NCI-H446 treated with DMSO at 0.1 percent for 48 hours (cell line): ENCODE measurements at places on chromosomes 6 and 20.

GRCh38 chr6:122640366-122640765 lies 30.2 kb downstream of the PKIB start:
- no peak for DNase-seq

- DNase-seq = no peak
Observed at GRCh38 chr6:83978324-83978734, 55.2 kb upstream of the MRAP2 start.

GRCh38 chr6:134422426-134423231 lies 104.7 kb upstream of the SGK1 start:
- no peak for DNase-seq

DNA sequence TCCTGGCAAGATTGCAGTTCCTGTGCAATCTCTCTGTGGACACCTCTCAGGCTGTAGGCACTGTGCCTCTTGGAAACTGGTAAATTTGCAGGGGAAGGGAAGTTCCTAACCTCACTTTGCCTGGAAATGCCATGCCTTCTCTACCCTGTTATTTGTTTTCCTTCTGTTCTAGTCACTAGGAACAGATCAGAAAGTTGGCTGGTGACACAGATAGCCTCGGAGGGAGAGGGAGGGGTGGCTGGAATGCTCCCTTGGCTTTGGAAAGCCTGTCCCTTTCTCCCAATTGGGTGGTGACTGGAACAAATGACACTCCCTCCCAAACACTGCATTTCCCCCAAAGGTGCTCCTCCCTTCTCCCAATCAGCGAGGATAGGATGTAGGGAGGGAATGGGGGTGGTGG lies 131.5 kb upstream of the F13A1 start:
- DNase-seq = no peak

DNA sequence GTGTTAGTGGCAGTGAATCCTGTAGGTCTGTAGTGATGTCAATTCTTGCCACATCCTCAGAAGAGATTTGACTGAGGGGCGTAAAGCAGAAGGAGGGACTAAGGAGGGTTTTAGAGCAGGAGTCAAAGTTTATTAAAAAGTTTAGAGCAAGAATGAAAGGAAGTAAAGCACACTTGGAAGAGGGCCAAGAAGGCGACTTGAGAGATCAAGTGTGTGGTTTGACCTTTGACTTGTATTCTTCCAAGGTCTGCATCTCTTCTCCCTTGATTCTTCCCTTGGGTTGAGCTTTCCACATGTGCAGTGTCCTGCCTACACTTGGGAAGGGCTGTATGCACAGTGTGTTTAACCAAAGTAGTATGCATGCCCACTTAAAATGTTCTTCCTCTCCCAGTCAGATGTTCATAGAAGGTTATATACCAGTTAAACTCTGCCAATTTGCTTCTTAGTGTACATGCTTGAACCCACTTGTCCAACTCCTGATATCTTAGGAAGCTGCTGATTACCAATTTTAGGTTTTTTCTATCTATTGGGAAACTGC lies 627.6 kb downstream of the MMUT start:
- DNase-seq = no peak

DNA sequence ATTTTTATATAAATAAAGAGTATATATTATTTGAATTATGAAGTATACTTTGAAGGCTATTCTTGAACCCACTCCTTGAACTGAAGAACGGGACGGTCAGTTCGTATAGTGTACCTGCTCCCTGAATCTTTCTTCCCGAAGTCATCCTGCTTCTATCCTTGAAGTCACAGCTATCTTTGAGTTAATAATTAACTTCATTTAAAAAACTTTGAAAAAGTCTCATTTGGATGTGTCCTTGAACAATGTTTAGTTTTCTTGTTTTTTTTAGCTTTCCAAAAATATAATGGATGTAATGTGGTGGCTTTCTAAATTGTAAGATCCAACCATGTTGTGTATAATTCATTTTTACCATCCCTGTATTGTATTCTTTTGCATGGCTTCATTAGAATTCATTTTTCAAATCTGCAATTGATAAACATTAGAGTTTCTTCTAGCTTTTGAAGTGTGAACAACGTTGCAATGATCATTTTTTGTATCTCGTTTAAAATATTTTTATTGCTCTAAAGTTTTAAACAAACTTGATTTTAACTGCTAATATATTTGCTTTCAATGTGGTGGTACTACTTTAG lies 94.4 kb downstream of the NCOA3 start:
- no peak for DNase-seq

- DNase-seq = no peak
Observed at GRCh38 chr6:157106487-157106886, 216.8 kb downstream of the TMEM242 start.

DNA sequence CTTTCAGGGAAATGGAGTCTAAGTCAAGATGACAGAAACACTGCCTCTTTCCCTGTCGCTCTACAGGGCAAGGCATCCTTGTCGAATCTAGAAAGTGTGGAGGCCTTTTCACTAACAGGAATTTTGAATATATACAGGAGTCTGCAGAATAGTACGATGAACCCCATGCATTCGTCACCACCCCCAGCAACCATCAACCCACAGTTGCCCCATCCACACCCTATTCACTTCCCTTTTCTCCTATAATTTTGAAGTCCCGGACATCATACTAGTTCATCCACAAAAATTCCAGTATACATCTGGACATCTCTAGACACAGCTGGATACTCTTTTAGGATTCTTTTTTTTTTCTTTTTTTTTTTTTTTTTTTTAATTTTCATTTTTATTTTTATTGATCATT lies 80.7 kb upstream of the RIN2 start:
- DNase-seq = no peak

DNA sequence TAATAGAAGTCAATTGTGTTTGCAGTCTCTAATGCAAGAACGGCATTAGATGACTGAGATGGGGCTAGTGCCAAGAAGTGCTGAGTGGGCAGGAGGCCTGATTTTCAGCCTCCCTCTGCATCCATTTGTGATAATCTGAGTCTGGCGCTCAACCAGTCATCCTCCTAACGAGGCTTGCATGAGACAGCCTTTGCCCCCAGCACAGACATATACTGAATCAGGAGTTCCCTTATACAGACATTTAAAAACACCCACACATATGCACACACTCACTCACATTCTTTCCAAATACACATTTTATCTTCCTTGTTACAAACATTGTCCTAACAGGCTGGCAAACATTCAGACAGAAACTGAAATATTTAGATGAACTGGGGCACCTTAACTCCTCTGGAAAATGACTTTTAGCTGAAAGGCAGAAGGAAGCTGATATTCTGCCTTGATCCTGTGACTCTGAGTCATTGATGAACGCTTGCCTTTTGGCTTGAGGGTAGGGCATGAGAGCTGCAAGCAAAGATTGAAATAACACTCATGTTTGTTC lies 562.3 kb downstream of the DHX35 start:
- peak; percentile 72 for DNase-seq

DNA sequence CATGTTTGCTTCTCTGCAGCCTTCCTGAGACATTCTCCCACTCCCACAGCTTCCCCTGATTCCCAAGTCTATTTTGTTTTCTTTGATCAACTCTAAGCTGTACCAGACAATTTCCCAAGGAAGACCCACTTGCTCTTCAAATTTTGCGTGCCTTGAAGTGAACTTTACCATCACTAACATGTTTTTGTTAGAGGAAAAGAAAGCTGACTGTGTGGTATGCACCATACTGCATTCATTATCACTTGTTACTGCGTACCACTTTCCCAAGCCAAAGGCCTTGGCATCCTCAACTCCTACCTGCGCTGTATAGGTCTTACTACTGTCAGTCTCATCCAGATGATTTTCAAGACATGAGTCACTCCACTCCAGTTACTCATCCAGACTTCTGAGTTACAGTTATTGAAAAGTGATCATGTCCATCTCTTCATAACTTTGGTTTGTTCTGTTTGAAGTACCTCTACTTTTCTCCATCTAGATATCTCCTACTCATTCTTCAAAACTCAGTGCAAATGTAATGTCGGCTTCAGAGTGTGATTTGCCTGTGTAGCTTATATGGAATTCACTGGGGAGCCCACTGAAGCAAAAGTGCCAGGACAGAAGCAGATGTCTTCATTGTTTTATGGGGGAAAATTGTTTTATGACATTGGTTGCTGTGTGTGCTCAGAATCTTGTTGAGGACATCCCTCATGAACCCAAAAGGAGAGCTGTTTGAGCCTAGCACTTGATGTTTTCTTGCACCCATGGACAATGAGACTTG lies 5.2 kb downstream of the RPS12 start:
- no peak for DNase-seq

GRCh38 chr6:25477006-25477590 lies 174.9 kb upstream of the SCGN start:
- no peak for DNase-seq

GRCh38 chr6:30810813-30811339 lies 66.5 kb upstream of the IER3 start:
- DNase-seq = no peak

DNA sequence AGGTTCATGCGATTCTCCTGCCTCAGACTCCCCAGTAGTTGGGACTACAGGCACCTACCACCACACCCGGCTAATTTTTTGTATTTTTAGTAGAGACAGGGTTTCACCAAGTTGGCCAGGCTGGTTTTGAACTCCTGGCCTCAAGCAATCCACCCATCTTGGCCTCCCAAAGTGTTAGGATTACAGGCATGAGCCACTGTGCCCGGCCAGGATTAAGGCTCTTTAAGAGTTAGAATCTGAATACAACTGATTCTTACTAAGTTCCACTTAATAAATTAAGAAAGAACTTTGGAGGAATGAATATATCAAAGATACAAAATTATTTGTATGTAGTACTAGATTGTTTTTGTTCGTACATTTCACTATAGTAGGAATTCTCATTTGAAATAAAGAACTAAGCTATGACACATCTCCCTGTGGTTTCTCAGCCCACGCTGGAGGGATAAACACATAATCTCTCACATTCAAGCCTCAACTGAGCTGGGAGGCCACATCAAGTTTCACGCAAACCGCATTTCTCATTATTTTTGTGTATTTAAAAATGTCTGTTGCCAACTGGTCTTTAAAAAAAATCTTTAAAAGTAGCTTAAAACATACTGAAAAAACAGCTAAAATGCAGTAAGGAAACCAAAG lies 34.2 kb downstream of the DTNBP1 start:
- no peak for DNase-seq
